Fibroblast of the aortic adventitia (primary cell): ENCODE measurements at places on chromosomes 7 and 10.

GRCh38 chr10:124595143-124595883 is 133.7 kb downstream of the LHPP start:
- no peak for DNase-seq

DNA sequence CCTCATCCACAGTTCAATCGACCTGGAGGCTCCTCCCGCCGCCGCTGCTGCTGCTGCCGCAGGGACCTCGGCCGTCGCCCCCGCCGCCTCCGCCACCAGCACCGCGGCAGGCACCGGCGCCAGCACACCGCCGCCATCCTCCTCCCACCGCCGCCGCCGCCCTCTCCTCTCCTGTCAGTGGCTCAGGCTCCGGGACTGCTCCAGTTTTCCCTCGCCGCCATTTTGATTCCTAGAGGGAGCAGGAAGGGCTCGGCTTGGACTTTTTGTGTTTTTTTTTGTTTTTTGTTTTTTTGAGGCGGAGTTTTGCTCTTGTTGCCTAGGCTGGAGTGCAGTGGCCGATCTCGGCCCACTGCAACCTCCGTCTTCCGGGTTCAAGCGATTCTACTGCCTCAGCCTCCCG is 3.0 kb upstream of the MCM10 start:
- no peak for DNase-seq

DNA sequence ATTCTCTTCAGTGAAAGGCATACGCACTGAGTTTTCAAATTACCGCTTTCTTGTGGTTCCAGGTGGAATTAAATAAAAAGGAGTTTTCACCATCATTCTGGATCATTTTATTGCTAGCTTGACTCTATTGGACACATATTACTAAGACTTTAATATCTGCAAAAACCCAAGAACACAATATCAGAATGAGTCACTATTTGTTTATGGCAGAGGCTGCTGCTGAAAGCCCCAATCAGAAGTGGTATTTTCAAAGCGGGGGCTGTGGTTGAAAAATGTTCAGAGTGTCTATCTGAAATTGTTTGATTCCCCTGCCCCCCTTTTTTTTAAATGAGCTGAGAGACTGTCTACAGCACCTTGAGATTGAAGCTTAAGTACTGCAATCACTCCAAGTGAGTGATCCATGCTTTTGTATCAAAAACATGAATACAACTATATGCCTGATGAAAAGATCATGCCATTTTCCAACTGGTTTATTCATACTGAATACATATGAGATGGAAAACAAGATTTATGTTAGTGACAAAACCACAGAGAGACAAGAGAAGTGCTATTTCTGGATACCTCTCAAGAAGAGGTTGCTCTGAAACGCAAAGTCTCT is 376.4 kb downstream of the HTR7 start:
- no peak for DNase-seq

DNA sequence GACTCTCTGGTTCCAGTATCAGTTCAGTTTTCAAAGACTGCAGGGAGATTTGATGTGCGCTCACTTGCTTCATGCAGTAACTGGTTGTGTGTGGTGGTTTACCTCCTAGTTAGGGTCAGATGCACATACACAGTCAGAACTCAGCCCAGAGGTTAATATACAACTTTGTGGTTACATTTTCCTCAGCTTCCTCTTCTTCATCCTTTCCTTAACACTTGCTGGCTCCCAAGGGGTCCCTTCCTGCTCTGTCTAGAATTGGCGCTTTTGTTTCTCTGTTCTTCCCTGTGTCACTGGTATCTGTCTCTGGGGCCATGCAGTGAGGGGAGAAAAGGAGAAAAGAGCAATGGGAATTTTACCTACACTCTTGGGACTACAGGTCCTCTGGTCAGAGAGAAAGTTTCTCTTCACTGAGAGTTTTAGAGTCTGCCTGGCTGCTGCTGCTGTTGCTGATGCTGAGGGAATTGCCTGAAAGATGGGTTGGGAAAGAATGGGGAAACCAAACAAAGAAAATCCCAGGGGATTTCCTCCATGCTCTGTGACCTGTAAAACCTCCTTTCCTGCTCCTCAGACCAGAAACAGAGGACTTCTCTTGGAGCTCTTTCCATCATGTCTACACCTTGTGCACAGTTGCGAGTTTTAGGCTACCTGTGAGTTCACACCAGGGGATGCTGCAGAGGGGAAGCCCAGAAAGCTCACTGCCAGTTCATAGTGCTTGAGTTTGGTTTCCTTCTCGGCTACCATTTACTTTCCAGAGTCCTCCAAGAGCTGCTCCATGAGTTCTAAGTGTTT is 74.6 kb downstream of the WDFY4 start:
- DNase-seq, result no peak

GRCh38 chr10:27710014-27710413 is 35.6 kb downstream of the MKX start:
- DNase-seq, result no peak

DNA sequence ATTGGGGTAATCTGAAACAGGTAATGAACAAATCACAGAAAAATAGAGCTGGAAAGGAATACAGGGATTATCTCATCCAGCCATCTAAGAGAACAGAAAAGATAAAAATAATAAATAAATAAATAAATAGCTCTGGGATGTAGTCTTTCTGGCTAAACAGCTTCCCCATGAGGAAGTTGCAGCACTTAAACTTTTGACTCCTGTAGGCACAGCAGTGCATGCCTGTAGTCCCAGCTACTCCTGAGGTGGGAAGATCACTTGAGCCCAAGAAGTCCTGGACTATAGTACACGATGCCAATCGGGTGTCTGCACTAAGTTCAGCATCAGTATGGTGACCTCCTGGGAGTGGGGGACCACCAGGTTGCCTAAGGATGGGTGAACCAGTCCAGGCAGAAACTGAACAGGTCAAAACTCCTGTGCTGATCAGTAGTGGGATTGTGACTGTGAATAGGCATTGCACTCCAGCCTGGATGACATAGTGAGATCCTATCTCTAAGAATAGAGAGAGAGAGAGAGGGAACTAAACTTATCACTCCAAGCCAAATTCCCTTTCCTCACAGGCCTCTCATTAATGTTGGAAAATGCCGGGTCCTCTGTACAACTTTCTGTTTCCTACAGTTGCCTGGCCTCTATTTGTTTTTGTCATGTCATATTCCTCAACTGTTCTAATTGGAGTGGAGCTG is 61.7 kb upstream of the CDK13 start:
- DNase-seq, result no peak

- peak; percentile 91 for DNase-seq
These were observed at the start of gene STEAP2 for GRCh38 chr7:90211391-90212148. Gene STEAP2 (plus strand): TSS chr7:90211740. CDS start chr7:90225083, 13,343 bp downstream.

GRCh38 chr10:73552819-73553715 is 38.1 kb downstream of the USP54 start:
- DNase-seq, result no peak

DNA sequence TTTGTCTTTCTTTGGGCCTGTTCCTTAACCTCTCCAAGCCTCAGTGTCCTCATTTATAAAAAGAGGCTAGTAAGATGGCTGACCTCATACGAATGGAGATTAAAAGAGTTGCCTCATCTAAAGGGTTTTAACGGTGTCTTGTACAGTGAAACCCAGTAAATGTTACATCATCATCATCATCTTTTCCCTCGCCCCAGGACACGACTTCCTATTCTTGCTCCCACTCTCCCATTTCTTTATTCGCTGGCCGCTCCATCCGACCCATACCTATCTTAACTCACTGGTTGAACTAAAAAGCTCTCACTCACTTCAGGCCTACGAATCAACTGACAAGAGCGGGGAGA is 554 bp downstream of the FRA10AC1 start:
- DNase-seq, result peak; percentile 63

GRCh38 chr7:86788948-86789347 is 145.2 kb downstream of the GRM3 start:
- no peak for DNase-seq

- DNase-seq, result peak; percentile 69
These were observed 472.1 kb upstream of the IGFBP3 start for GRCh38 chr7:46393142-46393541.

DNA sequence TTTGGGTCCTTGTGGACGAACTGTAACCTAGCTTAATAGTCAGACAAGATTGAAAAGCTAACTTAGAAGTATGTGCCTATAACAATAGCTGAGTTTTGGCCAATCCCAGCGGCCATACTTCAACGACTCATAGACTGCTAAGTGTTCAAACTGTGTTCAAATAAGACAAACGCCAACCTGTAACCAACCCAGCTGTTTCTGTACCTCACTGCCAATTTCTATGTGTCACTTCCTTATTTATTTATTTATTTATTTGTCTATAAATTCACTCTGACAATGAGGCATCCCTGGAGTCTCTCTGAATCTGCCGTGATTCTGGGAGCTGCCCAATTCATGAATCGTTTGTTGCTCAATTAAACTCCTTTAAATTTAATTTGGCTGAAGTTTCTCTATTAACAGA is 21.7 kb downstream of the ST8SIA6 start:
- DNase-seq, result peak; percentile 43

DNA sequence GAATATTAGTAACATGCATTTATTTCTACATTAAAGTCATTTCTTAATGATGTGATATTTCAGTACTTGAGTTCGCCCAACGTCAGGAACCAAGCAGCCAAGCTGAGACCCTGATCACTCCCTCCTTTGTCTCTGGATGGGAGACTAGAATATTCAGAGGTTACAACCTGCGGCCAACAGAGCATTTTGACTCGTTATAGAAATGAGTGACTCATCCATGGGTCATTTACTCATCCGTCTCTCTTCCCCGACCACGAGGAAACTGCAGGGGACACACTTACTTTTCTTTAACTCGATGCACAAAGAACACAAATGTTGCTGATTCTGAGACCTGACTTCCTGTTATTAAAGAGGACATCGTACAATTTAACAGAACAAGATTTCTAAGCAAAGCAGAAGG is 343.3 kb downstream of the FRMD4A start:
- peak; percentile 42 for DNase-seq

GRCh38 chr7:139721417-139721816 is 56.4 kb downstream of the HIPK2 start:
- no peak for DNase-seq

DNA sequence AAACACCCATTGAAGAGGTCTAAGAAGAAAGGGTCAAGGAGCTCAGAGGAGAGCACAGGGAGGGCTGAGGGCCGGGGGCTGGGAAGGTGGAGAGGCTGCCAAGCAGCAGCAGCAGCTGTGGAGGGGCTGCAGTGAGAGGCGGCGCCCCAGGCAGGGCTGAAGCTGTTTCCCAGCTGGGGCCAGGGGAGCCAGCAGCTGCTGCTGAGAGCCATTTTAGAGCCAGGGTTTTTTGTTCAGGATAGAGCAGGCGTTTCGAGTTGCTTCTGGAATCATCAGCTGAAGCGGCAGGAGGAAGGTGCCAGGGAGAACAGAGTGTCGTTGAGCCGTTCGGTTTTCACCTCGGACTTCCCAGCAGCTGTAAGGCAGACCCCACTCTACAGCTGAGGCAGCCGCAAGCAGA is 62.7 kb downstream of the LANCL2 start:
- DNase-seq, result no peak

DNA sequence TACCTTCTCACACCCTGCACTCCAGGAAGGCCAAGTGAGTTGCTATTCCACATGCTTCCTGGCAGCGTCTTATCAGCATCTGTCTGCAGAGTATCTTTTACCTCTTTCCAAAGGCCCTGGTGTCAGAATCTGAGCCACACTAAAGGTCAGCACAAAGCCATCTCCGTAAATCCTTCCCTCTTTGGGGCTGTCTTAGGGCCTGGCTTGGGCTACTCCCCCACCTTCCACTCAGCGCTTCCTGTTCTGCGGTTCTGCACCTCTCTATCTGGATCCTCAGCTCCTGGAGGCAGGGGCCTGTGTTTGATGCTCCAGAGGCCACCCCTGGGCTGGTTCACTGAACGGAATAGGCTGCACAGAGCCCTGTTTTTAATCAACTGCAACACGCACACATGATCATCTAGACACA is 334.8 kb upstream of the GALNT17 start:
- DNase-seq, result no peak
